Neuronal stem cell (in vitro differentiated cells): ENCODE measurements at places on chromosomes 2 and 18.

DNA sequence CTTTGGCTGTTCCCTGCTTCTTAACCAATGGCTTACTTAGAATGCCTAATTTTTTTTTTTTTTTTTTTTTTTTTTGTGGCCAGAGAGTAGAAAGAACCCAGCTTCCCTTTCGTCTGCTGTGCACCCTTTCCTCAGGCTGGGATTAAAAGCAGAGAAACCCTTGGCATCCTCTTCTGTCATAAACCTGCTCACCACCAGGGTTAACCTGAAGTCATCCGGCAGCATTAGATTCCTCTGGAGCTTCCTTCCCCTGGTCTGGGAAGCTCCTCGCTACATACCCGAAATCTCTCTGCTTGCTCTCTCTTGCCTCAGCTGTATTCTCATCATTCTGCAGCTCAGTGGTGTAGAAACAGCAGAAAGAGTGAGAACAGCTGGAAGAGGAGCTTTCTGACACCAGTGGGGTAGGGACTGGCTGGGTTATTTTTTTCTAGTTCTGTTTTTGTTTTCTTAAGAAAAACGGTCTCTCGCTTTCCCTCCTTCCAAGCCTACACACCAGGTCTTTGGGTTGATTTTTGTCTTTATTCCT is 339.0 kb upstream of the MEIS1 start:
- no peak for DNase-seq

DNA sequence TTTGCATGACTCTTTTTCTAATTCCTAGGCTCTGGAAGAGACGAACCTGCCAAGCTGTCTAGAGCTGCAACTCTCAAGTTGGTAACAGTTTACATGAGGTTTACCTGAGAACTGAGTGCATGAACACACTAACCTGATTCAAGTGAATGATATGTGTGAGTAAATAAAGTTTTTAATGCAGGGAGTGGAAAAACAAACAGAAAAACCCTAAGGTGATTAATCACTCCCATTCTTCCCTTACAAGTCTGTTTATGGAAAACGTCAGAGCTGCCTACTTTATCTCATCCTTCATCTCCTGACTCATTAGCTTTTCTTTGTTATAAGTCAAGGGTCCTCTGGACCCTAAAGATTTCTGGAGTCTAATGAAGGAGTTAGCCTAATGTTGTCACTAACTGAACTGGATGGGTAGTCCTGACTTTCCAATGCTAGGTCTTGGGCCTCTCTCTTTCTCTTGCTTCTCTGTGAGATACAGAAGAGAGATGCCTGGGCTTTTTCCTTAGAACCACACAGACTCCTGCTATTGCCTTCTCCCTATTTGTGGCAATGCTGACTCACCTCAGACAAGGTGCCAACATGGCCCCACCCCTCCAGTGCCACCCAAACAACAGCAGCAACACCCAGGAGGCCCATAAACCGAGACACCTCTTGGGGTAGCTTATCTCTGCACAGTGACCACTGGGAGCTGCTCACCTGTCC is 952.4 kb downstream of the EPHA4 start:
- no peak for DNase-seq

GRCh38 chr2:59985923-59986322 is 567.5 kb downstream of the BCL11A start:
- no peak for DNase-seq

- no peak for DNase-seq
Measured at GRCh38 chr2:60958361-60958760, 59.2 kb upstream of the PEX13 start.

DNA sequence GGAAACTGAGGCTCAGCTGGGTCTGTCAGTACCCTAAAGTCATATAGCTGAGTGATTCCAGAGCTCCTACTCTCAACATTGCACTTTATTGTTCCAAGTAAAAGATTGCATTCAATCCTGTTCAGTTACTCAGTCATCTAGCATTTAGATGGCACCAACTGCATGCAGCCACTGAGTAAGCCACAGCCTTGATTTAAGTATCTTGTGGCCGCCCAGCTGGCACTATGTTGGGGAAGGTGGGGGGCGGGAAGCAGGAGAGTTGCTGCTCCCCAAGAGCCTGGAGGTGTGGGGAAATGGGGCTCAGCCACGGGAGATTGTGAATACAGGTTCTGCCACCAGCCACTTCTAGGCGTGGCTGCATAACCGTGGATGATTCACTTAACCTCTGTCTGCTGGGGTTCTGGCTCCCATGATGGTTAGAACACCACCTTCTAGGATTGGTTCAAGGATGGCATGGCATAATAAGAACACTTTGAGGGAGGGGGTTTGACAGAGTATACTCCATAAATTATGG is 17.1 kb downstream of the ZFP36L2 start:
- no peak for DNase-seq

GRCh38 chr2:40719414-40719813 is 267.5 kb upstream of the SLC8A1 start:
- DNase-seq, result no peak

DNA sequence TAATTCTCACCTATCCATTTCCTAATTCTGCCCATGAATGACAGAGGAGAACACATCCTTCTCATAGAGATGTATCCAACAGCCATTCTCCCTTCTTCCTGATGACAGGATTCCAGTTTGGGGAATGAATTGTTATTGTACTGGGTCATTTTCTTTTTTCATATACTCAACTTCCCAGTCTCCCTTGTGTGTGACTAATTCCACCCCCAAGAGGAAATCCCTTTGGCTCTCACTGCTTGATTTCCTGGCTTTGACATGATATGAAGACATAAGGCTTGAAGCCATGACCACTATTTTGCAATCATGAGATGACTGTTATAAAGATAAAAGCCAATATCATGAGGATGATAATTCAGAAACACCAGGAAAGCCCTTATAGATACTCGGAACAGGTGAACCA is 384.7 kb upstream of the ACVR2A start:
- no peak for DNase-seq

DNA sequence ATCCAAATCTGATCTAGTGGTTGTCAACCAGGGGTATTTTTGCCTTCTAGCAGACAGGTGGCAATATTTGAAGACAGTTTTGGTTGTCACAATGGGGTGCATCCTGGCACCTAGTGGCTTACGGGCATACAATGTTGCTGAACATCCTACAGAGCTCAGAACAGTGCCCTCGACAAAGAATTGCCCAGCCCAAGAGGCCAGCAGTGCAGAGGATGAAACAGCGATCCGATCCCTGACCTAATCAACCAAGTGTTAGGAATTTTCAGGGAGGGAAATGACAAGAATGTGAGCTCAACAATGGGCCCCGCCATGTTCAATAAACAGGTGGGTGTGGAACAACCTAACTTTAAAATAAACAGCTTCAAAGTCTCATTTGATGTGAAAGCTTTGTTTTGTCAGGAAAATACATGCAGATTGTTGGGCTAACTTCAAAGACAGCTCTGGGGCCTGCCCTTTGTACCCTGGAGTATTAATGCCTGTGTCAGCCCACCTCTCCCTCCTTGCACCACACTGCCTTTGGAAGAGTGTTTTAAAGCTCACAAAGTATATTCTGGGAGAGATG is 22.5 kb upstream of the SCYGR5 start:
- DNase-seq, result peak; percentile 5

- DNase-seq, result no peak
Measured at GRCh38 chr2:216693414-216694080, 1.8 kb downstream of the IGFBP5 start.

GRCh38 chr2:153808679-153809078 is 63.0 kb upstream of the GALNT13 start:
- DNase-seq, result no peak

GRCh38 chr2:232574674-232575403 is 24.4 kb downstream of the EIF4E2 start:
- DNase-seq, result no peak

DNA sequence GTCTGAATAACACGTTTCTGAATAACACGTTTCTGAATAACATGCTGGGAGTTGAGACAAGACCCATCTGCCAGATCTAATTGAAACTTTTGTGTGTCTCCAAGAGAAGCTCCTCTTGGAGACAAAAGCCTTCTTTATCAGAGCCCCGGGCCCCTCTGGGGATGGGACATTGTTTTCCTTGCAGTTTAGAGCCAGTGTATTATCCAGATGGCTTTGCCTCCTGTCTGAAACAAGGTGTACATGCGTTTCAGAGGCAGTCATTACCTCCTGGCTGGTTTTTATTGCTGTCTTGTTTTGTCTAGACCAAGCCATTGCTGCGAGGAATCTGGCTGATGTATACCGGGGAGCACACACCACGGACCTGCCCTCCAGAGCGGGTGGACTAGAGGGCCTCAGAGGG is 7.8 kb downstream of the FOSL2 start:
- no peak for DNase-seq

GRCh38 chr2:38653380-38653714 is 12.6 kb upstream of the GALM start:
- no peak for DNase-seq

DNA sequence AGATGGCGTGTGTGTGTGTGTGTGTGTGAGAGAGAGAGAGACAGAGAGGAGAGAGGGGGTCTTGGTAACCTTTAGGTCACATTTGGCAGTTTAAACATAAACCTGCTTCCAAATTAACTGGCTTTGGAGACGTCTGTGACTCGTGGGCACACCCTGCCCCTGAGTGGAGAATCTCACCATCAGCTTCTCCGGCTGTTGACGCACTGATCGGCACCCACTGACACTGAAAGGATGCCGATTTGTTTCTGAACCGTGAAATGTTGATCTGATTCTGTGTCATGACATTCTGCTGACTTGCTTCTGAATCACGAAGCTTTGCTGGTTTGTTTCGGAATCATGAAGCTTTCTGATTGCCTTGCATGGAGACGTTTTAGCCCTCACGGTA is 114.7 kb downstream of the RTP5 start:
- no peak for DNase-seq

GRCh38 chr2:134131681-134132489 is 122.0 kb upstream of the MGAT5 start:
- no peak for DNase-seq

- no peak for DNase-seq
Measured at GRCh38 chr2:128305555-128306080, 13.1 kb downstream of the HS6ST1 start.

DNA sequence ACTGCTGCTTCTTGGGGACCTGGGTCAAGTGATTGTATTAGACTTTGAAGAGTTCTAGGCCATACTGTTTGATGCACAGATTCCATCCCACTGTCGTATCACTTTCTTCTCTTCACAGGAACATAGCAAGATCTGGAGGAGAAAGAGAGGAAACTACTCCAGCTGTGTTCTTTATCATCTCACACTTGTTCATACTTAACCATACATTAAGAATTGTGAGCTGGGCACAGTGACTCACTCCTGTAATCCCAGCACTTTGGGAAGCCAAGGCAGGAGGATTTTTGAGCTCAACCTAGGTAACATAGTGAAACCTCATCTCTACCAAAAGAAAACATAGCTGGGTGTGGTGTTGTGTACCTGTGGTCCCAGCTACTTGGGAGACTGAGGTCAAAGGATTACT is 111.7 kb downstream of the PARD3B start:
- no peak for DNase-seq

DNA sequence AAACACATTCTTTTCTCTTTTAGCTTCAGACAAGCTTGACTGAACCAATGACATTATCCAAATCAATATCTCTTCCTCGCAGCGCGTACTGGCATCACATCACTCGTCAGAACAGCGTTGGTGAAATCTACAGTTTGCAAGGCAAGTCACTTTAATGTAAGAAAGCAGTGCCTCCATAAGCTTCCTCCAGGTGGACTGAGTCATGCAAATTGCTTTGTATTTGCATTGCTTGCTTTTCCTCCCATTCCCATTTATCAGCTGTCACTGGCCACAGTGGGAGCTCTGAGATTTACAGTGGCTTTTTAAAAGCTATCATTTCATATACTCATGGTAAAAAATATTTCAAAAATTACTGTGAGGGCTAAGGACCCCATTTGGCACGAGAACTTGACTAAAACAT is 189.9 kb downstream of the CD226 start:
- no peak for DNase-seq

- no peak for DNase-seq
Measured at GRCh38 chr2:62596061-62596921, 90.3 kb upstream of the TMEM17 start.

- no peak for DNase-seq
Measured at GRCh38 chr2:154720651-154721050, 22.2 kb downstream of the KCNJ3 start.

- no peak for DNase-seq
Measured at GRCh38 chr2:10224734-10225133, 78.0 kb upstream of the HPCAL1 start.

GRCh38 chr2:42568401-42569115 is at the start of gene MTA3:
Gene MTA3 (plus strand): TSS chr2:42568632. CDS start chr2:42568746, 114 bp downstream.
- peak; percentile 70 for DNase-seq

DNA sequence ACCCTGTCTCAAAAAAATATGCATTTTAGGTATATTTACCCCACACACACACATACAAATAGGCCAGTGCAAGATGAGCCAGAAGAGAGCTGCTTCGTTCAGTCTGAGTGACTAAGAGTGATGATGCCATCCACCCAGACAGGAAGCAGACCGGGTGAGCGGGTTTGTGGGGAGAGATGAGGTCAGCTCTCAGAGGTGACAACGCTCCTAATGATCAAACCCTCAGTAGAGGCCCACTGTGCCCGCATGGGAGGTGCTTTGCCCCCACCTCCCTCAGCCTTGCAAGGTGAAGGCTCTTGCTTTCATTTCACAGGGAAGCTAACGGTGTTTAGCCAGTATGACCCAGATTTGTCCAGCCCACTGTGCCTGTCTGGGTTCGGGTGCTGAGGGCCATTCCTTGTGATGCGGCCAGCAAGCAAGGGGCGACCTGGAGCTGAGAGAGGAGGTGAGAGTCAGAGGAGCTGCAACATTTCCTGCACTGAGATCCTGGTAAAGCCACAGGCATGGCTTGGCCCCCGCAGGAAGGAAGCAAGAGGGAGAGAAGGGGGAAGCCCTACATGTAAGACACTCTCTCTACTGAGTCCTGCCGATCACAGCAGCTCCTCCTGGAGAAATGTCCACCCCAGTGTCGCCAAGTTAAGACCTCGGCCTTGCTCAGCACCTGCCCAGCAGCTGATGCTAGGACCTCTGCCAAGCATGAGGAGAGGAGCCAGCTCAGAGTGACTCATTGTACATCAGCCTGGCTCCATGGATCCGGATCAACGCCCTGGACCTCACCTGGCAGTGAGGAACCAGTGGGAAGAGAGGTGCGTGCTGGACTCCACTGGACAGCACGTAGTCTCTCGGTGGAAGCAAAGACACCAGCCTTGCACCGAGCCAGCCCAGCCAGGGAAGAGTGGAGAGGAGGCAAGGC is 37.0 kb downstream of the NIFK start:
- DNase-seq, result no peak
